Urothelium cell line (cell line): ENCODE measurements at places on chromosomes 5 and 9.

- no peak for DNase-seq
Observed at GRCh38 chr9:110140276-110140675, 67.7 kb downstream of the C9orf152 start.

- DNase-seq: peak; percentile 34
Observed at GRCh38 chr9:111038331-111039230, at the start of gene LPAR1. TSS of gene LPAR1 (minus strand) at chr9:111038470. CDS start at chr9:110972117, 66,353 bp downstream.

- no peak for DNase-seq
Observed at GRCh38 chr5:15510092-15510491, 10.1 kb downstream of the FBXL7 start.

GRCh38 chr5:51411921-51412325, 28.7 kb downstream of the ISL1 start:
- no peak for DNase-seq

- no peak for DNase-seq
Observed at GRCh38 chr5:141846031-141846430, 32.2 kb downstream of the PCDH1 start.

DNA sequence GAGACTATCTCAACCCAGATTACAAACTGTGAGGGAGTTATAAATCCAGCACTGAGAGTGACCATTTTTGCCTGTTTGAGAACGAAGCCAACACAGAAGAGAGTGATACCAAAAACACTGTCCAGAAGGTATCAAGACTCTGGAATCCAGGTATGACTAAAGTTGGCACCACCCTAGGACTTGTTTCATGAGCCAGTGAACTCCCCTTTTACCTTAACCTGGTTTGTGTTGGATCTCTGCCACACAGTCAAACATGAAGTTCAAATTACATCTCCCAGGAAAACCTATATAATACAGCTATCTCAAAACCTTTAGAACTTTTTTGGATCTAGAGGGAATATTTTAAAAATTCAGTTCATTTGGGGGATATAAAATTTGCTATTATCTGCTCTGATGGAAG, 11.4 kb downstream of the ZBTB5 start:
- DNase-seq: no peak

- DNase-seq: peak; percentile 3
Observed at GRCh38 chr5:98905857-98906688, 22.7 kb downstream of the CHD1 start.

- DNase-seq: no peak
Observed at GRCh38 chr9:116959809-116960208, 272.7 kb downstream of the TRIM32 start.

DNA sequence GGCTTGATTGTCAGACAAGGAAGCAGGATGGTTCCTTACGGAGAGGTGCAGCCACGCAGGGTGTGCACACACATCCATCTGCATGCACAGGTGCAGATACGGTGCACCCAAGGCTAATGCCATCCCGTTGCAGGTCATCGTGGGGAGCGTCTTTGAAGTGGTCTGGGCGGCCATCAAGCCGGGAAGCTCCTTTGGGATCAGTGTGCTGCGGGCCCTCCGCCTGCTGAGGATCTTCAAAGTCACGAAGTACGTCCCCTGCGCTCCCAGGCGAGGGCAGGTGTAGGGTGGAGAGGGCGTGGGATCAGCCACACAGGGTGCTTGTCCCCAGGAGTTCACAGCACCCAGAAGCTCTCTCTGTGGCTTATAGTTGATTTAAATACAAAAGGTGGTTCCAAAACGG, 106.4 kb downstream of the CACNA1B start:
- DNase-seq: no peak

DNA sequence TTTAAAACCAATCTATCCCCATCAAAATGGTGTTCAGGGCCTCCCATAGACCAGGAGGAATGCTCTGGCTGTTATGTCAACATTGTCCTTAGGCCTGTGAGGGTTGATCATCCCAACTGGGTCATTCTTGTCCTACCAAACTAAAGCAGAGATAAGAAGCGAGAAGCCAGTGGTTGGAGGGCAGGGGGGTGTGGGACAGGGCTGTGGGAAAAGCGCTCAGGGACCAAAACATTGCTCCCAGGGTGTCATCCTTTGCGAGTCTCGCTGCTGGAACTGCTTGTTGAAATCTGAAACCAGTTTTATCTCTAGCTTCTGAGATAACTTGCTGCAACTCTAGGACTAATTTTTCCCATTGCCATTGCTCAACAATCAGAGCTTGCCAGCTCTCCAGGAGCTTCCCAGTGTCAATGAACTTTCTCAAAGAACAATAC, 48.1 kb downstream of the SPATA31C2 start:
- DNase-seq: no peak

GRCh38 chr9:123450098-123450770, 94.2 kb downstream of the CRB2 start:
- DNase-seq: no peak

DNA sequence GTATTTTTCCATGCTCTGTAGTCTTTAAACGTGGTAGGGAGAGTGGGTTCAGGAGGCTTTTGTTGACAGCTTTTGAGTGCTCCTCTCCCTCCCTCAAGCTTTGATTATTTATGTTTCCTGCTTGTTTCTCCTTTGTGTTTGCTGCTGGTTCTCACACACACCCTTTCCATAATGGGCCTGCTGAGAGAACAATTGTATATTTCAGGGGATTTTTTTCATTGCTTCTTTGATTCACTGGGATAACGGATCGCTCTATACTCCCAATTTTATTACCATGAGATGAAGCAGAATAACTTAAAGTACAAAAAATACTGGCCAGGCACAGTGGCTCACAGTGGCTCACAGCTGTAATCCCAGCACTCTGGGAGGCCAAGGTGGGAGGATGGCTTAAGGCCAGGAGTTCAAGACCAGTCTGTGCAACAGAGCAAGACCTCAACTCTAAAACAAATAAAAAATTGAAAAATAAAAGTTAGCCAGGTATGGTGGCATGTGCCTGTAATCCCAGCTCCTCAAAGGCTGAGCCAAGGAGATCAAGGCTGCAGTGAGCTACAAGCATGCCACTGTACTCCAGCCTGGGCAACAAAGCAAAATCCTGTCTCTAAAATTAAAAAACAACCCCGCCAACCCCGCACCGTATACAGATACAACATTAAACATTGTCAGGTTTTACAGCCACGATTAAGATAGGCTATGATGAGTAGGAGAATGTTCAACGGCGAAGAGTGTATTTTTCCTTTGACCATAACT, 66.9 kb downstream of the USP20 start:
- DNase-seq: no peak

DNA sequence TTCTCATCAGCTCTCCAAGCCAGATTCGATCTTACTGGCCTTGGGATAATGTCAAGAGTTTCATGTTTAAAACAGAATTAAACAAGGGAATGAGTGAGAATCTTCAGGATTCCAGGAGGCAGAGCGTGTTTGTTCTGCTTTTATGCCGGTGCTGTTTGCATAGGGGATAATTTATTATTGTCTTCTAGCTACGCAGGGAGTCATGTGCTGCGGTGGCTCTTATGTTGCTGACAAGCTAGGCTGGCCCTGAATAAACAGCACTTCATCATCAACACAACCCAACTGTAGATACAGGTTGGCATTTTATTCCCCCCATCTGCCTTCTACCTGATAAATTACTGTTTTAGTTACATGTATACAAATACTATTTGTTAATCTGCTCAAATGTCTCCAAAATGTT, 47.1 kb upstream of the PCA3 start:
- no peak for DNase-seq

DNA sequence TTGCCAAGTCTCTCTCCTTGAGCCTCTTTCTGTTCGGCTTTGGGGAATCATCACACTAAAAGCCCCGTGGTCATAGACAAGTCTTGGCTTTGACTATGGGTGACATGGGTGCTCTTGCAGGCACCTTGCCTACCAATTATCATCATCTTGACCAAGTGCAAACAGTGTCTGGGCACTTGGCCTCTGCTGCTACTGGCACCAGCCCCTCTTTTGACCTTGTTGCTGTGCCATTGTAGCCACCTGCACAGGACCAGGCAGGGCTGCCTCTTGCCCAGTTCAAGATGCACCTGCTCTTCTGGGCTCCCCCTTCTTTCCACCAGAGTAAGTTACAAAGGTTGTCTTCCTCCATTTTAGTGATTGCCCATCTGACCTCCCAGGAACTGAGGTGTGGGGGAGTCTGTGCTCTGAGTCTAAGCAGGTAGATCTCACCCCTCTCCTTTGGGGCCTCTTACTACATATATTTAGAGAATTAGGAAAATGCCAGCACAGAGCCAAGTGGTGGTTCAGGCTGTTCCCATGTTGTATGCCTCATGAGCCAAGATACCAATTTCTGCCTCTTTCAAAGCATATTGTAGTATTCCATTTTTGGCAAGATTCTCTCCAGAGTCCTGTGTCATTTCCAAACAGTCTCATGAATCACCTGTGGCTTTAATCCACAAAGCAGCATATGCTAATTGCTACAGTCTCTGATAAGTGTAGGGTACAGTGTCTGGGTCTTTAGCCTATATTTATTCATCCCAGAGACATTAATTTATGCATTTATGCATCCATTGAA, 142.9 kb upstream of the DAP start:
- DNase-seq: no peak

- no peak for DNase-seq
Observed at GRCh38 chr5:111505096-111505495, 7.2 kb downstream of the STARD4 start.
